Spinal cord (tissue), 10 donors: ENCODE measurements at places on chromosomes 16 and 17.

GRCh38 chr17:441155-441950, 88.7 kb upstream of the RPH3AL start:
- no peak for DNase-seq

- no peak for DNase-seq
Measured at GRCh38 chr16:11032000-11032921, 87.9 kb downstream of the CLEC16A start.

- DNase-seq: no peak
Measured at GRCh38 chr17:64420143-64420670, 28.7 kb upstream of the MILR1 start.

GRCh38 chr16:55470533-55471371, 8.2 kb upstream of the MMP2 start:
- no peak for DNase-seq

- DNase-seq: no peak
Measured at GRCh38 chr17:76955191-76955590, 87.0 kb downstream of the MGAT5B start.

DNA sequence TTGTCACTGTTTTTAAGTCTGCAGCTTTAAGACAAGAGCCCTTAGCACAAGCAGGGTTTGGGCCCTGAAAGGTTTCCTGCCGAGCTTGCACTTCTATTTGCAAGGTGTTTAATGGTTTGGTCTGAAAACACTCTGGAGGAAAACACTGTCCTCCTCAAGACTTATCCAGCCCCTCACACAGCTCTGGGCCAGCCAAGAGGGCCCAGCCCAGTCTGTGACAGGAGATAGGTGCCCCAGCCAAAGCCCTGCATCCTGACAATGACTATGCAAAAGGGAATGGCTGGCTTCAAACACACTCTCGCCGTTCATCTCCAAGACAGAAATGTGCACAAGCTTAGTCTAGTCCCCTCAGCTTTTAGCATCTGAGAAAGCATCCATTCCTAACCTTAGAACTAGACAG, 26.9 kb downstream of the MPG start:
- DNase-seq: no peak

DNA sequence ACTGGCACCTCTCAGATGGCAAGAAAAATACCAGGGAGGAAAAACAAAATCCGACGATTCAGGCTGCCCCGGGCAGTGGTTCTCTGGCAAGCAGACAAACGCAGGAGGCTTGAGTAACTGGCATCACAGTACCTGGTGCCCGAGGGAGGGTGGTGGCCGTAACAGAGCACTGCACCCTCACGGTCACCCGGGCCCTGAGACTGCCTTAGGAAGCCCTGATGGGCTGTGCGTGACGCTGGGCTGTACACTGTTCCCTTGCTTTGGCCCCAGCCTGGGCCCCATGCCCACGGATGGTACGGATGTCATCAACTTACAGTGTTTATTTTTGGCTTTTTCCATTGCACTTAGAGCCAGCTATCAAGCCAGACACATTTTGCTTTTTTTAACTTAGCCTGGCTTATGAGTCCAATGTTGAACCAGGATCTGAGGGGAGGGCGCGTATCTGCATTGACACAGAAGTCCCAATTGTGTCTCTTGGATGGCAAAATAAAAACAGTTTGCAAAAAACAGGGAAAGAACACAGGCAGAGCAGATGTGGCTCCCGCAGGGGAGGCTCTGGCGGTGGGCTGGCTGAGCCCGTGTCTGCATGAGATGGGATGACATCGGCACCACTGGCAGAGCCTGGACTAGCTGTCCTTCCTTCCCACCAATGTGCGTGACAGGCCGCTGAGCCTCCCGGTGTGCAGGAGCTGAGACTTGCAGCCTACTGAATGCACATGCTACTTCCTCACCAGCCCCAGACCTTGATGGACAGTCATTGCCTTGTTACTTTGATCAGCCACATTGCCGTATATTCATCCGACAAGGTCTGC, 287.7 kb downstream of the FOXL1 start:
- peak; percentile 41 for DNase-seq

- no peak for DNase-seq
Measured at GRCh38 chr16:36336-36984, 16.9 kb downstream of the POLR3K start.

DNA sequence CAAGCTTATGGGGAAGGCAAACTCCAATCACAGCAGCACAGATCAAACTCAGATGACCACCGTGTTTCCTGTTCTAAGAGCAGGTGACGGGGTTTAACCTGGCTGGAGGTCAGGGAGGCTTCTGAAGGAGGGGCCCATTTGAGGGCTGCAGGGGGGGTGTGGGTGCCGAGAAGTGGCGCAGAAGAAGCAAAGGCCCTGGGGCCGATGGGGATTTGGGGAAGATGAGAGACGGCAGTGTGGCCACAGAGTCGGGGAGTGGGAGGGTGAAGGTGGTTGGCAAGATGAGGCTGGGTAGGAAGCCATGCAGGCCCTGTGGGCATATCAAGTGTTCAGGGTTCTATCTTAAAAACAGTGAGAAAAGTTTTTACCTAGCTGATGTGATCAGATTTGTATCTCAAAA, 122.9 kb downstream of the CLEC16A start:
- DNase-seq: no peak

- DNase-seq: peak; percentile 58
Measured at GRCh38 chr16:46970089-46970488, 3.4 kb downstream of the DNAJA2 start.

DNA sequence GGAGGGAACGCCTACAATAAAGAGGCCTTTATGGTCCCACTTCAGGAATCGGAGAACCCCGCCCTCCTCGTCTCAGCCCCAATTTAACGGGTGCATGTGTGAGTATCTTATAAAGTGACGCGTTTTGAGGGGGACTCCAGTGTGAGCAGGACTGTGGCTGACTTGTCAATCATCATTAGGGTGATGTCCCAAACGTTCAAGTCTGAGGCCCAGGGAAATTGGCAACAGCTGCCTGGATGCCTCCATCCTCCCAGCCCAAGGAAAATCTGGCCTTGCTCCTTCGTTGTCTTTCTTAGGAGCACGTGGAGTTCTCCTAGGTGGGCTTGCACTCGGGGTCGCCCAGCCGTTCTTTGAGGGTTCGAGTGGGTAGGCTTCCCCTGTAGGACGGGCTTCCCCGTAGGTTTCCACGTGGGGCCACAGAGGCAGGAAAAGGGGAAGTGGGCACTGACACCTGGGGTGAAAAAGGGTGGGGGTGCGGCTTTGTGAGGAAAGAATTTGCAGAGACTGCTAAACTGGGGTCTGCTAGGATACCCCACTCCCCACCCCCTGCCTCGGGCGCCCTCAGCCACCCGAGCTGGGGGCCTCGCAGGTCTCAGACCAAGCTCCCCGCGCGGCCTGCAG, 561 bp upstream of the HERPUD1 start:
- no peak for DNase-seq

- DNase-seq: no peak
Measured at GRCh38 chr16:27759301-27759871, 209.4 kb downstream of the KATNIP start.

DNA sequence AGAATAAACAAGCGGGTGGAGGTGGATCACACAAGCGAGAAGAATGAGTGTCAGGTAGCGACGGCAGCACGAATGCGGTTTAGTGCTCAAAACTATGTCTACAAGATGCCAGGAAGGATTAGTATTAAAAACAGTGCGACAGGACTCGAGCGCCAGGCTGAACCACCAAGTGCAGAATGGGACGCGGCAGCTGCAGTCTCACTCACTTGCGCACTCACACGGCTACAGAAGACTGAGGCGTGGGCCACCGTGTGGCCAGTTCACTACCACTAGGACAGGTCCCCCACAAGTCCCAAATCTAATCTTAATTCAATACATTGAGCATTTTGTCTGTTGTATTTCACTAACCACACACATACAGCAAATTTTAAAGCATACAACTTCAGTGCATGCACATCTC, 35.7 kb upstream of the TRAP1 start:
- no peak for DNase-seq

- no peak for DNase-seq
Measured at GRCh38 chr17:76834870-76835269, 33.3 kb upstream of the MGAT5B start.

GRCh38 chr16:51553910-51554309, 402.8 kb upstream of the SALL1 start:
- no peak for DNase-seq

GRCh38 chr16:59252317-59252716, 518.2 kb upstream of the GOT2 start:
- DNase-seq: no peak

GRCh38 chr17:17275971-17276370, 5.1 kb downstream of the COPS3 start:
- DNase-seq: no peak

DNA sequence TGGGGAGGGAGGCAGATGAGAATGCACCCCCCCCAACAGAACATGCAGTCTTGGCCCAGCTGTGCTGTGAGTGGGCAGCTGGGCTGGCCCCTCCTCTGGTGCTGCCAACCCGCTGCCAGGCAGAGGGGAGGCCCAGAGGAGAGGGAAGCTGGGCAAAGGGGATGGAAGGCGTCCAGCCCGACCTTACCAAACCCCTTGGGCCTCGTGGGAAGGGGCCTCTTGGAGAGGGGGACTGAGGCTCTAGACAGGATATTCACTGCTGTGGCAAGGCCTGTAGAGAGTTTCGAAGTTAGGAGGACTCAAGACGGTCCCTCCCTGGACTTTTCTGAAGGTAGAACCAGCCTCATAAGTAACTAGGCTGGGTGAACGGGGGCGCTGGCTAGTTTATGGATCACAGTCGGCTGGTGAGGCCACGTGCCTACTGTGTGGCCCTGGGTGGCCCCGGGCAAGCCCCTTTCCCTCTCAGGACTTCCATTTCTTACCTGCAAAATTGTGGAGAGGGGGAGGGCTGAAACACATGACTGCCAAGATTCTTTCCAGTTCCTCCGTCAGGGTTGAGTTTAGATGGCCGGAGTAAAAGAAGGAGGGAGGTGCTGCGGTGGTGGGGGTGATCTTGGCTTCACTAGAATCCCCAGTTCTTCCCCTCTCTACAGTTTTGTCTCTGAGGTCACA, 857 bp upstream of the STAT5A start:
- DNase-seq: no peak

DNA sequence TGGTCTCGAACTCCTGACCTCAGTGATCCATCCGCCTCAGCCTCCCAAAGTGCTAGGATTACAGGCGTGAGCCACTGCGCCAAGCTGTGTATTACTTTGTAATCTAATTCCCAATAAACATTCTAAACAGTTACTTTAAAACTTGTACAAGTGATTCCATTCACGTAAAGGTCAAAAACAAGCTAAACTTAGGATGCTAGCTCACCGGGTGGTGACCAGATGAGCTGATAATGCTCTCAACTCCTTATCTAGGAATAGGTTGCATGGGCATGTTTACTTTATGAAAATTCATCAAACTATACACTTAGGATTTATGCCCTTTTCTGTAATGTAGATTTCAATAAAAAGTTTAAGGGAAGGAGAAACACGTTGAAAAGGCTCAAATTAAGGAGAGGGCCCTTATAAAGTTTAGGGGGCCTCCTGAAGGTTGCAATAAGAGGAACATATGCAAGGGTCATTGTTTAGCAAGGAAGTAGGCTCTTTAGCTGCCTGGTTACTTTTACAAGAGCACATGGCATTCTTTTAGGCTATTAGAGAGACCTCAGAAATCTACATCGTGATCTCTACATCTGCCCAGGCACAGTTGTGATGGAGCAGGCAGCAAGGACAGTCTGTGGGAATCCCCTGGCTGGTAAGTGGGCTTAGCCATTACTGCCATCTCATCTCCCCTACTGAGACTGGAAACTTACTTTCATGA, 13.3 kb downstream of the CDR2 start:
- DNase-seq: no peak

DNA sequence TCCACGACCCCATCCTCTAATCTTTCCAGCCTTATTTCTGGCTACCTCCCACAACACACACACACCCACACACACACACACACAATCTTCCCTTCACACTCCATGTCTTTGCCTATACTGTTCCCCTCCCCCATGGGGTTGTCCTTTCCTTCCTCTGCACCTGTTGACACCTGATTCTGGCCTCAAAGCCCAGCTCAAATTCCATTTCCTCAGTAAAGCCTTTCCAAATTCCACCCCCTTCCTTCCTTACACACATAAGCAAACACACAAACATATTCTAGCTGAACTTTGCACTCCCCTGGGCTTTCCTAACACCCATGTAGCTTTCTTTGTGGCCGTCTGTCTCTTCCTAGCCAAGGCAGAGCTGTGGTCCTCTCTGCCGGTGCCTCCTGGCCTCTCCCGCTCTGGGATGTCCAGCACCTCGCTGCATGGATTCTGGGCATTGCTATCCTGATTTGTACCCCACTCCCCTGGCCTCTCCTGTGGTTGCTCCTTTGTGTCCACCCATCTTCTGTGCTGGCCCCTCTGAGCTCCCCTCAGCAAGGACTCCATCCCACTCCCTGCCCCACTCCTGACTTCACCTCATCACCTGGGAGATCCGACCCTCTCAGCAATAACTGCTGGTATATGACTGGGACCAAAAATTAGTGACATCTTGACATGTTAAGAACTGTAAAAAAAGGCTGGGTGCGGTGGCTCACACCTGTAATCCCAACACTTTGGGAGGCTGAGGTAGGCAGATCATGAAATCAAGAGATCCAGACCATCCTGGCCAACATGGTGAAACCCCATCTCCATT, 8.4 kb upstream of the SRCIN1 start:
- DNase-seq: no peak
